Left ventricle myocardium superior (tissue), 1 donor: ENCODE measurements at places on chromosomes 2 and 18. TPM values are rescaled to one million over a fixed set of nuclear protein-coding genes. Genes with fewer than 3 reads are reported as not detected.

DNA sequence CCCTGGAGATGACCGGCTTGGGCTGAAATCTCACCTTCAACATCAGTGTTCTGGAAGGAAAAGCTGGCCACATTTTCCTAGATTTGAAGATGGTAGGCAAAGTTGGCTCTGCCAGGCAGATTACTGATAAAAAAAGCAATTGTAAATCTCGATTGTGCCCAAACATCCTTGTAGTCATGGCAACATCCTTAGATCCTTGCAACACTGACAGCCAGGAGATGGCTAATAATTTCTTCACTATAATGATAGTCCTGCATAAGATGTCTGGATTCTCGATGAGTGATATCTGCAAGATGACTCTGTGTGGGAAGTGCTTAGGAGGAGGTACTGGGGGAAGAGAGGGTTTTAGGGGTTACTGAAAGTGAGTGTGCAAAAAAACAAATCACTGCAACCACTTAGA lies 149.1 kb downstream of the FSHR start:
- DNase-seq = no peak

GRCh38 chr2:239065962-239066361 lies 218.1 kb downstream of the TWIST2 start:
- no peak for DNase-seq

DNA sequence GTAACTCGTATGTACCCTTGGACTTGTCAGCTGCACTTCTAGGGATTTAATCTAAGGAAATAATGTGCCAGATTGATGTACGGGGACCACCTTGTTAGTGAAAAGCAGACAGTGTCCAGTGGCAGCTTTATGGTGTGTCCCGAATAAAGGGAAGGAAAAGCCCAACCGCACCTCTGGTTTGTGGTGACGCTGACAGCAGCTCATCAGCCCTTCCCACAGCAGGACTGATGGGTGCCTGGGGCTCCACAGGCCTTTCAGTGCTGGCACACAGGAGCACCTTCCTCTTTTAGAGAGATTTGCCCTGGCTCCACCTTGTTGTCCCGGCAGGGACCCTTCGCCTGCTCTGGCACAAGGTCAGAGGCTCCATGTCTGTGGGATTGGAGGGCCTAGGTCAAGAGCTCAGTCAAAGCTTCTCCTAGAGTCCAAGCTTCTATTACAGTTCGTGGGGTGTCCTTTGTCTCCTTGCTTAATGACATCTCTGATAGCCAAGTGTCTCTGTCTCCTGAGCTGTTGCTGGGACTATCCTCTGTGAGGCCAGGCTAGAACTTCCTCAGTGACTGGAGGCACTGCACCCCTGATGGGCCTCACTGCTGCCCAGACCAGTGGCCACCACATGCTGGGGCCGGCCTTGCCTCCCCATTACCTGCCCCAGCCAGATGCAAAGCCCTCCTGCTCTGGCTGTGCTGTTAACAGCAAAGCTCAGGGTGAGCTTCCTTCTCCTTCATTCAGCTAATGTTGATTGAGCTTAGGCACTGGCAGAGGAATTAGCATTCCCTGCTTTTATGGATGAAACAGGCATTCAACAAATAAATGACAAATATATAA lies 33.0 kb upstream of the SCLY start:
- DNase-seq = no peak

GRCh38 chr2:212911011-212911410 lies 240.4 kb downstream of the IKZF2 start:
- DNase-seq = no peak

GRCh38 chr2:195369218-195369587 lies 287.8 kb upstream of the SLC39A10 start:
- no peak for DNase-seq

DNA sequence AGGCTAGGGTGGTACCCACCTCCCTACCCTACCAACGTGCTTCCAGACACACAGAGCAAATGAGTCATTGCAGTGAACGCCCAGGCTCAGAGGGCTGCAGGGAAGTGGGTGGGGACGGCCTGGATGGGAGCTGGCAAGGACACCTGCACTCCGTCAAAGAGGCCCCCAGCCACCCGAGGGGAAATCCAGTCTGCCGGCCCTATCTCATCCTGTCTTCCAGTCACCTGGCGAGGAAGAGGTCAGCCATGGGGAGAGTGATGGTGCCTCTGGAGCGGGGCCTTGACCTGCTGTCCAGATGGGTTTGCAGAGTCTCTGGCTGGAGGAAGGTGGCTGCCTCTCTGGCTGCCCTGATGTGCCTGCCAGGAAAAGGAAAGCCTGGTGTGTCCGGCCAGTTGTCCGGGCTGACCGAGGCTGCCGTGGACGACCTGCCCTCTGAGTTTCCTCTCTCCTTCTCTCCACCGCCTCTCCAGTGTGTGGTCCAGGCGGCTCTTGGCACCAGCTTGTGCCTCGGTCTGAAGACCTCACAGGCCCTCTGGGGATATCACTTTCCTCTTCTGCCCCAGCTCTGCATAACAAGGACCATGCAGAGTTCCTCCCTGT lies 209.7 kb upstream of the COPS8 start:
- DNase-seq = peak; percentile 40

- no peak for DNase-seq
Measured at GRCh38 chr18:41373612-41374011, 581.4 kb upstream of the PIK3C3 start.

GRCh38 chr2:150552041-150552820 lies 64.8 kb upstream of the RND3 start:
- no peak for DNase-seq

DNA sequence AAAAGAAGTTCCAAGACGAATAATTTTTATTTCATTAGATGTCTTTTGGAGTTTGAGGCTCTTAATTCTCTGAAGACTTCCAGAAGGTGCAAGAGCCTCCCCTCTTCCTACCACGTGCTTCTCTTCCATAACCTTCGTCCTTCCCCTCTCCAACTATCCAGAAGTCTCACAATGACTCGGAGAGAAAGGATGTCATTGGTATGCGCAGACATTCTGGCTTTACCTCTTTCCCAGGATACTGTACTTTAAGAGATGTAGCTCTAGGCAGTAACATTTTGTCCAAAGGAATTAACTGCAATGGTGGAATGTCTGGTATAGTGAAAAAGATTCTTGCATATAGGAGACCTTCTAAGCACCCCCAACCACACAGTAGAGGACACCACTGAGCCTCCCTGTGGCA lies 249.0 kb upstream of the OSR1 start:
- DNase-seq = no peak

RNF138 gene
- 10.6 TPM for total RNA-seq

ANKRD30B gene
- not detected for total RNA-seq
